Forelimb muscle (tissue), 1 donor: ENCODE measurements at places on chromosomes 2 and 18. TPM values are rescaled to one million over a fixed set of nuclear protein-coding genes. Genes with fewer than 3 reads are reported as not detected.

Gene COBLL1
- 6.4 TPM for polyA plus RNA-seq

DNA sequence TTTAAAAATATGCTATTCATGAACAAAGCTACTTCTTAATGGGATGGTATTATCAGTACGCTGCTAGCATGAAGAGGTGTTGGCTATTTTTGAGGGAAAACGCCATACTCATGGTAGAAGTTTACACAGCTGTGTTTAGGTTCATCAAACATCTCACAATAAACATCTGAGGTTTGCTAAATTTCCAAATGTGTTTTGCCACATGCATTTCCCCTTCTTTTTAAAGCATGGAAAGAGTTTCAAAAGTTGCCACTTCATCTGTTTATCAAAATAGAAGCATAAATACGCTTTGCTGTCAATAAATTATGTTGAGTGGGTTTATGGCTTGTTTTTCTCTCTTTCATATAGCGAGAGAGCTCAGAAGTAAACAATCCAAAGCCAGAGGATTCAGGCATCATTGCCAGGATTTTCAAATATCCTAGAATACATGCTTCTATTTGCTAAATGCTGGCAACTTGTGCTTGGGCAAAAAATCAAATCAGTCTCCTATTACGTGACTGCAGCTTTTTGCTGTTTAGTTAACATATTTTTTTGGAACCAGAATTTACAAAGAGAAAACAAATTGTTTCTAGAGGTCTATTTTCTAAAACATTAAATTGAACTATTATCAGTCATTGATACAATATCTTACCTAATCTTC lies 1919.9 kb upstream of the LRRTM1 start:
- no peak for DNase-seq

DNA sequence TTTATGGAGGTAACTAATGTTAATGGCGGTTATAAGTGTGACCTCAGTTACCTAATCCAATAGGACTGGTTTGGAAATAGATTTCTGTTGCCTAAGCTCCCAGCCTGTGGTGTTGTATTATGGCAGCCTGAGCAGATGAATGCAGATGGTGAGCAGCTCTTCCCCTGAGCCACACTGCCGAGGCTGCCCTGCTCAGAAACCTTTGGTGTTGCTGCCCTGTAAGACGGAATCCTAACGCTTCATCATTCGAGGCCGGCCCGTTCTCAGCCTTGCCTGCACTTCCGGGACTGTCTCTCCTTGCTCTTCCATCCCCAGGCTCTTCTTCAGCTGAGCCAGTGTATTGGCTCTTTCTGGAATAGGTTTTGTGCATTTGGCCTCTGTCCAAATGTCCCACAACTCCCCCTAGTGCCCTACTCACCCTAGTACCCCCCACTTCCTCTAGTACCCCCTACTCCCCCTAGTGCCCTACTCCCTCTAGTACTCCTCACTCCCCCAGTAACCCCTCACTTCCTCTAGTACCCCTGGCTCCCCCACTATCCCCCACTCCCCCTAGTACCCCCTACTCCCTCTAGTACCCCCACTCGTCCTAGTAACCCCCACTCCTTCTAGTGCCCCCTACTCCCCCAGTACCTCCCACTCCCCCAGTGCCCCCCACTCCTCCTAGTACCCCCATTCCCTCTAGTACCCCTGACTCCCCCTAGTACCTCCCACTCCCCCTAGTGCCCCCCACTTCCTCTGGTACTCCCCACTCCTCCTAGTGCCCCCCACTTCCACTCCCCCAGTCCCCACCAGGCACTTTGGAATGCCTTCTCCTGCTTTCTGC lies 106.0 kb upstream of the TAF1B start:
- no peak for DNase-seq

DNA sequence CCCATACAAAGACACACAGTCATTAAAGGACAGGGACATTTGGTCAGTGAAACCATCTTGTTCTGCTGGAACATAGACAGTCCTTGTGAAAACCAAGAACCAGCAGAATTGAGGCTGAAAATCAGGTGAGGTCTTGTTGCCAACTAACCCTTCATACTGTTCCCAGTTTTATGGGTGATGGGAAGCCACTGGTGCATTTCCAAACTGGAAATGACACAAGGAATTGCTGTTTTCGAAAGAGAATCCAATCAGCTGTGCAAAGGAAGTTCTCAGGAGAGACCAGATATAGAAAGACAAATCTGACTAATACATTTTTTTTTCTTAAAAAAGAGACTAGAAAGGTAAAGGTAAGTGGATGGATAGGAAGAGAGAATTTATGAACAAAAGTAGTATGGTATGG lies 948.2 kb downstream of the TSN start:
- DNase-seq = no peak

- no peak for DNase-seq
These were observed 140.4 kb downstream of the RBMS1 start for GRCh38 chr2:160353166-160353565.
